ENCODE measurements at places on chromosomes 11 and 22.

- no peak for DNase-seq
These were observed 42.0 kb downstream of the TCF20 start for GRCh38 chr22:42228483-42228882.

DNA sequence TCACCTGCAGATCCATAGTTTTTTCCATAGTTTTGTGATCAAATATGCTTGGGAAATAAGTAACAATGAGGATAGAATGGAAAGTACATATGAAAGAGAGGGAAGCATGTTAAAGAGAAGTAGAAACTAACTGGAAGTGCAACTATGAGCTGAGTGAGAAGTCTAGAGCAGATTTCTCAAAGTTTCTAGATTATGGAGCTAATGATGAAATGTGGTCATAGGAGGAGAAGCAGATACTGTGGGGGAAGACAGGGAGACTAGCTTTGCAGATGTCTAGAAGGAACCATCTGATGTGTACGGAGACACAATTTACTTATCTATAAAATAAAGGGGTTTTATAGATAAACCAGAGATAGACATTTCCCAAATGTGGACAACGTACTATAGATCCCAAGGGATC lies 37.1 kb downstream of the RELT start:
- no peak for DNase-seq

GRCh38 chr11:74320538-74320937 lies 9.1 kb upstream of the P4HA3 start:
- DNase-seq = no peak

- DNase-seq = peak; percentile 91
These were observed 118.8 kb upstream of the CADM1 start for GRCh38 chr11:115623021-115623451.

- no peak for DNase-seq
These were observed 831.2 kb downstream of the METTL15 start for GRCh38 chr11:28939381-28939780.

DNA sequence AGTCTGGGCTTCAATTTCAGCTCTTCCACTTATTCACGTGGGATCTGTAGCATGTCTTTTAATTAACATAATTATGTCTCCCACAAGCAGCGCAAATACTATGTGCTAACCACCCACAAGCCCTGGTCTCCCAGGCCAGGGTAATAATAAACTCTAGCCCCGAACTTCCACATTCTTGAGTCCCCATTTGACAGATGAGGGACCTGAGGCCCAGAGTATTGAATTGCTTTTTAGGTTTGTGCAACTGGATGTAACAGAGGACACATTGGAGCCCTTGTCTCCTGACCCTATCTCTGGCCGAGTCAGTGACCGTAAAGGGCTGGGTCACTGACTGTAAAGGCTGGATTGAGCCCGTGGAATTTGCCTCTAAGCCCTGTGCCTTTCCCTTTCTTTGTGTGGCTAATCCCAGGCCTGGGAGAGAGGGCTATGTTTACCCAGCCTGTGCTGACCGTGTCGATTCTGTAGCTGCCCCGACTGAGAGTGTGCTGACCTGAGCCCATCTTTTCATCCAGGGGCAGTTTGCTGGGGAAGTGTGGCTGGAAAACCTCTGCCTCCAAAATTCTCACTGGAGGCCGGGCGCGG lies 3.9 kb downstream of the CRYBB2 start:
- DNase-seq = no peak

GRCh38 chr11:10899121-10899830 lies 41.4 kb upstream of the ZBED5 start:
- DNase-seq = peak; percentile 72

DNA sequence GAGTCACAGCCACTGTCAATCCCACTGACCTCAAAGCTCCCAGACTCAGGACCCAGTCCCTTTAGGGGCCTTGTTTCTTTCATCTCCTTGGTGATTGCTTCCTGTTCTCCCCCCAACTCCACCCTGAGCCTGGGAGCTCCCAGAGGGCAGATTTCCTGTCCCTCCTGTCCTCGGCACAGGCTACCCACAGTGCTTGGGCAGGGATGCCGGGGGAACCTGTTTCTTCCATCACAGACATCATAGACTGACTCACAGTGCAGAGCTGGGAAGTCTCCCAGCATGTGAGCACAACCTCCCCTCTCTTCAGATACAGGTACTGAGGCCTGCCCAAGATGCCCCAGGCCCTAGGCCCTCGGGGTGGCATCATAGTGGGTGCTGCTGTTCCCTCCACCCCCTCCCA lies 16.6 kb downstream of the TRIM29 start:
- no peak for DNase-seq

GRCh38 chr11:104322696-104323095 lies 158.7 kb upstream of the PDGFD start:
- DNase-seq = no peak

- DNase-seq = peak; percentile 61
These were observed 7.5 kb downstream of the GP1BB start for GRCh38 chr22:19730655-19731360.

DNA sequence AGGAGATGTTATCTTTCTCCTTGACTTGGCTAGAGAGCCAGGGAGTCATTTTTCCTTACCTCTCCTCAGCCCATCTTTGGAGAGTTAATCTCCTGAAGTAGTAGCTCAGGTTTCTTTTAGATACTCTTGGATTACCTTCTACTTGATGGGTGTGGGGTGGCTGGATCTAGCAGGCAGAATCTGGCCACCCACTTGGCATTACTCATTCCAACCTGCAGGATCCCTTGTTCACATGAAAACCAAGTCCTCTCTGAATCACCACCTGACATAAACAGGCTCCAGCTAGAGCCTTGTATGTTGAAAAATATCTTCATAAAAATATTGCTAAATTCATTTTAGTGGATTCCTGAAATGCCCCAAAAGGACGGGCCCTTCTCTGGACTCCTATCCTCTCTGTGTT lies 250.6 kb upstream of the PLET1 start:
- DNase-seq = no peak

- no peak for DNase-seq
These were observed 8.2 kb downstream of the RRP7A start for GRCh38 chr22:42511401-42511891.

- DNase-seq = no peak
These were observed 12.8 kb downstream of the ATM start for GRCh38 chr11:108235633-108236032.

DNA sequence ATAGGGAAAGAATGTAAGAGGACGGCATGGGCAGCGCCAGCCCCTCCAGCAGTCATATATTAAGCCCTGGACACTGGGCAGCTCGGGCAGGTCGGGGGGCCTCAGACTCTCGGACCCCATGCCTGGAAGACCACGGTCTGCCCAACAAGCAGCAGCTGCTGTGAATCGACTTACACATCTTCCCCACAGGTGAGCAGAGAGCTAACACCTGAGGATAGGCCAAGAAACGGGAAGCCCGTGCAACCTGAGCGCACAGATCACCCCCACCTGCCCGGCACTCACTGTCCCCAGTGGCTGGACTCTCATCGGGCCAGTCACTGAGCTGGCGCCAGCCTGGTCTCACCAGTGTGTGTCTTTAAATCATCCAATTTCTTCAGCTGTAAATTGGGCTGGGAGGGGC lies 4.7 kb upstream of the TCF20 start:
- no peak for DNase-seq

- DNase-seq = no peak
These were observed 138.2 kb downstream of the NECTIN1 start for GRCh38 chr11:119590651-119591351.

- DNase-seq = peak; percentile 63
These were observed 857.0 kb downstream of the KCNA4 start for GRCh38 chr11:29159552-29160465.

- DNase-seq = no peak
These were observed 49.1 kb downstream of the COMMD9 start for GRCh38 chr11:36240173-36240572.

GRCh38 chr11:33347490-33348125 lies 90.4 kb downstream of the HIPK3 start:
- DNase-seq = no peak

- DNase-seq = no peak
These were observed 22.2 kb downstream of the MUC6 start for GRCh38 chr11:1014276-1014675.

DNA sequence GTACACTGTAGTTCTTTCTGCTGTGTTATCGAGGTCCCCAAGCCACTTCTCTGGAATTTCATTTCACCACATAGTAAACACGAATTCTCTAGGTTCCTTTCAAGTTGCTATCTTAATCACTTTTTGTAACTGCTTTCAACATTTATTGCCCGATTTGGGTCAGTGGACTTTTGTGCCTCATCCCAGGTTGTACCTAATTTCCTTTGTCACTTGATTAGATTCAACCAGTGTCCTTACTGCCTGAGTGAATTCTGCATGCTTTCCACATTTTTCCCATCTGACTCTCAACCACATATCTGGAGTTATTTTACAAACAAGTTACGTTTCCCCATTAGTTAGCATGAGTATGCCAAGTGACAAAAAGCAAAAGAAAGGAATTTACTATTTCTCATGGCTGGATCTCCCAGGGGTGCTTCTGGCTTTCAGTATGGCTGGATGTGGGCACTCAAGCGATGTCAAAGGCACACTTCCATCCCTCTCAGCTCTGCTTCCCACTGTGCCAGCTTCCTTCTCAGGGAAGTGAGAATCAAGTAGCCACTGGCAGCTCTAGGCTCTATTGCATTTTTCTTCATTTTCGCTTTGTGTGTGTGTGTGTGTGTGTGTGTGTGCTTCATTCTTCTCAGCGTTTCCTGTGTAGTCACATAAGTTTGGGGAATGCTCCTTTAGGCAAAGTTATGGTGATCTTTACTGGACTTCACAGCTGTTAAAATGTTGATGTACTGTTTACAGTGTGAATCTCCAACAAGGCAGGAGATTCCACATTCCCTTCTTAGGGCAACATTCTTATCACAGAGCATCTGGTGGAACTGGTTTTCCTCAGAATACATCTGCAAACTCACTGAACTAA lies 128.9 kb downstream of the DBX1 start:
- peak; percentile 91 for DNase-seq

- peak; percentile 40 for DNase-seq
These were observed 427.5 kb upstream of the CCDC90B start for GRCh38 chr11:83713708-83714107.

DNA sequence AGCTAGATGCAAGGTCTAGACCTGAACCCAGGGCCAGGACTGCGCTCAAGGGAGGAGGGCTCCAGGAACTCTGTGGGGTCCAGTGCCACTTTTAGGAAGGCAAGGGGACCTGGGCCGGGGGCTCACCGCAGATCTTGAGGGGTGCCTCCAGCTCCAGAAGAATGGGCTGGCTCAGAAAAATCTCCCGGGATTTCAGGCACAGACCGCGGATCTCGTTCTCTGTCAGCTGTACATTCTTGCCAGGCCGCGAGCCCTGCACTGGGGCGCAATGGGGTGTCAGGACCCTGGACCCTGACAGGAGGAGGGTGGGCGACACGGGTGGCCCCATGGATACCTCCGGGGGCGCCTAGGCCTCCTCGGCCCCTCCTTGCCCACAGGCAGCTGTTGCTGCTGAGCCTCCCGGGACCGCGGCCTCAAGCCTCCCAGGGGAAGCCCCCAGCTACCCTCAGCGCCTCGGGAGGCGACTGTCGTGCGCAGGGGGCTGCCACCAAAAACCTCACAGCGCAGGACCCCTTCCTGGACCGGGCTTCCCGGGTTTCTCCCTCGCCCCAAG lies 640 bp downstream of the PPP1CA start:
- DNase-seq = no peak

DNA sequence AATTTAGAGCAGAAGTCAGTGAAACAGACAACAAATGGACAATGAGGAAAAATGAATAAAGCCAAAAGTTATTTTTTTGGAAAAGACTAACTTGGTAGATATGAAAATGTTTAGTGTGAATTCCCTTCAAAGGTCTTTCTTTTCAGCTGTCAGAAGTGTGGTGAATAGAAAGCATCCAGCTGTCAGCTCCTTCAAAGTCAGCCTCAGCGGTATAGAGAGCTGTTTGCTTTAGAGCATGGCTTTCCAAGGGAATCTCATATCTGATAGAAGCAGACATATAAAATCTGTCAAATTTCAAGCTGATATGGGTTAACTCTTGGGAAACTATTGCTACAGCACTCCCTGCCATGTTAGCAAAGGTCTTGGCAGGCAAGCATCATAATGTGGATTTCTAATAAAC lies 309.3 kb downstream of the CASP12 start:
- no peak for DNase-seq

DNA sequence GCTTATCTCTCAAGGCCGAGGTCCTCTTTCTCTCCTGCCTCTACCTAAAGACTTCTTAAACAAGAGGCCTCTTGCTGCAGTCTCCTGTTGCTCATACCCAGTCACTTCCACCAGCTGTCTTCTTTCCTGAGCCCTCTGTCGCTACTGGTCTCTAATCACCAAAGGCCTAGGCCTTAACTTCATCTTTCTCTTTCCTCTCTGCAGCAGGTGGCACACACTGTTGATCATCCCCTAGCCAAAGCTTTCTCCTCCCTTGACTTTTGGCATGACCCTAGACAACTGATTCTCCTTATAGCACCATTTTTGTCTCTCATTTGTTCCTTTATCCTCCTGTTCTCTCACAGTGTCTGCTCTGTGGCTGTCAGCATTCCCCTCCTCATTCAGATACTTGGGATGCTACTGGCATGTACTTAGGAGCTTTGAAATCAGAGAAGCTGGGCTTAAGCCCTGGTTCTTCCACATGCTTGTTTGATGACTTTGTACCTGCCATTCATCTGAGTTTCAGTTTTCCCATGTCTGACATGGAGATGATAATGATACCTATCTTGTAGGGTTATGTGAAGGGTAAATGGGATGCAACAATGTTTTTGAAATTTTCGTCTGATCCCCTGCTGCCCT lies 22.4 kb downstream of the ENDOD1 start:
- DNase-seq = no peak

- no peak for DNase-seq
These were observed 62.0 kb upstream of the THY1 start for GRCh38 chr11:119484741-119485605.

GRCh38 chr11:34155757-34156062 lies 50.3 kb downstream of the NAT10 start:
- no peak for DNase-seq

GRCh38 chr22:50319503-50319951 lies 7.3 kb downstream of the DENND6B start:
- no peak for DNase-seq

DNA sequence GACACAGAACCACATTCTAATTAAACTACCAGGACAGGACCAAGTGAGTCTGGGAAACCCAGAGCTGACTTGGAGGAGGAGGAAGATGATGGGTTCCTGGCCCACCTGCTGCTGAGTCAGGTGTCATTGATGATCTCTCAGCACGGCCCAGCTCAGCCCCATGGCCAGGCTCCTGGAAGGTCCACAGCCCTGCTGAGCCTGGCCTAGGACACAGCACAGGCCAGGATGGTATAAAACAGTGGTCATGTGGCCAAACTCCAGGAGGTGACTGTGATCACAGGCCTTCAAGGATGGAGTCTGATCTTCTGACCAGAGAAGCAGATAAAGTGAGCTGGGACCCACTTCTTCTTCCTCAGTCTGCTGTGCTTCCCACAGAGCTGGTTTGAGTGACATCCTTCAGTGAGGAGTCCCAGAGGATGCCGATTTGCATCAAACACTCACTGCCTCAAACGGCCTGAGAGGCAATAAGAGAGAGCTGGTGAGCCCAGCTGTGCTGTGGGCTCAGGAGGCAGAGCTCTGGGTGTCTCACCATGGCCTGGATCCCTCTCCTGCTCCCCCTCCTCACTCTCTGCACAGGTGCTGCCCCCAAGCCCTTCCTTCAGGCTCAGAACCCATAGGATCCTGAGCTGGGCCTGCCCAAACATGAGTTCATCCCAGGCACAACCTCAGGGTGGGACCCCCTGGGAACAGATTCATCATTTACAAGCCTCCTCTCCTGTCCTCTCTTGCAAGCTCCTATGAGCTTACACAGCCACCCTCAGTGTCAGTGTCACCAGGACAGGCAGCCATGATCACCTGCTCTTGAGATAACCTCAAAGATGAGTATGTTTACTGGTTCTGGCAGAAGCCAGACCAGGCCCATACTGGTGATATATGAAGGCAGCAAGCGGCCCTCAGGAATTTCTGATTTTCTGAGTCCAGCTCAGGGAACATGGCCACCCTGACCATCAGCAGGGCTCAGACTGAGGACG lies 37.7 kb upstream of the IGLL5 start:
- DNase-seq = no peak
